Fibroblast of gingiva (primary cell): ENCODE measurements at places on chromosomes 16 and 17.

DNA sequence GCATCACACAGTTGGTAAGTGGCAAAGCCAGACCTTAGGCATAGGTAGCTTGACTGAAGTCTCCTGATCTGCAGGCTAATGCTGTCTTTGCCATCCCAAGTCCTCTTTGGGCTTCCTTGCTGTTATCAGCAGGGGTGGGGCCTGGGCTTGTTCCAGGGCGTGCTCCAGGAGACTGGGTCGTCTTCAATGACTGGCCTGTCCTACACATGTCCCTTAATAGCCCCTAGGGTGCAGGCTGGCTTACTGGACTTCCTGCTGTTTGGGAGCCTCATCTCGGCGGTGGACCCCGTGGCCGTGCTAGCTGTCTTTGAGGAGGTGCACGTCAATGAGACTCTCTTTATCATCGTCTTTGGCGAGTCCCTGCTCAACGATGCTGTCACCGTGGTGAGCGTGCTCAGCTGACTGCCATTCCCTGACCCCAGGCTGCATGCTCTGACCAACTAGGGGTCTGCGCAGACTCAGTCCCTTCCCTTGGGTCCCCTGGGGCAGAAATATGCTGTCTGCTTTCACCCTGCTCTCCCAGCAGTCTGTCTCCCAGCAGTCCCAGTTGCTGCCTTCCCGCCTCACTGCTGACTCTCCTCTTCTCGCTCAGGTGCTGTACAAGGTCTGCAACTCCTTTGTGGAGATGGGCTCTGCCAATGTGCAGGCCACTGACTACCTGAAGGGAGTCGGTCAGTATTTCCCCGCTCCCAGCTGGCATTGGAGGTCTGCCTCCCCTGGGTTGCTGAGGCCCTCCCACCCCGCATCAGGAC lies 6.2 kb downstream of the SLC9A5 start:
- DNase-seq = no peak

DNA sequence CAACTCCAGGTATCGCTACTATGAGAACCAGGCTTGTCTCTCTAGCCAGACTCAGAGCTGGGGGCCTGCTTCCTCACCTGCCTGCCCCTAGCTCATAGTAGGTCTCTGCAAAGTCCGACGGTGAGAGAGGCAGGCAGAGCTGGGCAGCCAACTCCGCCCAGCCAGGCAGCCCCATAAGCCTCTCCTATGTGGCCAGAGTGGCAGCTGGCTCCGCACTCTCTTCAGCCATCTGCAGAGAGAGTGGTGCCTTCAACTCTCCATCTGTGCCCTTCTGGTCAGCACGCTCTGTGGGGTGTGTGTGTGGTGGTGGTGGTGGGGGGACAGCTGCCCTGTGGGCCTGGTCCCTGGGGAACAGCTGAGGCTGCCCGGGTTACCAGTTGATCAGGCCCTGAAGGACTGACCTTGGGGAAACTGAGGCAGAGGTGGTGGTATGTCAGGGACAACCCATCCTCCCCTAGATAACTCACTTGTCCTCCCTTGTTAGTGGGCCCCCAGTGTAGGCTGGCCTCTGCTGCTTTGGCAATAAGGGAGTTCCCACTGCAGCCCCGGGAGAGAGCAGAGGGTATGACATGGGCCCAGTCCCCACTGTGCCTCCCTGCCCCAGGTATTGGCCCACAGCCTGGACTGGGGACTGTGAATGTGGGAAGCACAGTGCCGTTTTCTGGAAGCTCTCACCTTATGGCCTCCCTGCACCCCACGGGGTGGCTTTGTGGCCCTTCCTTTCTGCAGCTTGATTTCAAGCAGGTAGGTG lies 1.8 kb upstream of the ADGRG1 start:
- no peak for DNase-seq

DNA sequence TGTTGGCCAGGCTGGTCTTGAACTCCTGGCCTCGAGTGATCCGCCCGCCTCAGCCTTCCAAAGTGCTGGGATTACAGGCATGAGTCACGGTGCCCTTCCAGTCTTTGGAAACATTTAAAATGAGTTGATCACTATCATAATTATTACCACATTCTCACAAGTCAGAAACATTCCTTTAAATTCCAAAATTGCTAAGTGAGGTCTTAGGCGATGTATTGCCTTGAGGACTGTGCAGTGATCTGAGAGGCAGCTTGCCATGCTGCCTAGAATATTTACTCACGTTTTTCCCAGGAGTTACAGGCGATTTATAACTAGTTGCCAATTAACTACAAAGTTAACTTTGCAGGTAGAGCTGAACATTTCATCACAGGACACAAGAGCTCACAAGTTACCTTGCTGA lies 5.7 kb upstream of the ATXN1L start:
- peak; percentile 65 for DNase-seq

GRCh38 chr17:49691086-49691676 lies 13.3 kb upstream of the SPOP start:
- DNase-seq = no peak

GRCh38 chr17:15744074-15744676 lies 12.1 kb downstream of the TBC1D26 start:
- DNase-seq = no peak

- no peak for DNase-seq
These were observed 13.8 kb downstream of the SLC16A3 start for GRCh38 chr17:82242698-82242976.

DNA sequence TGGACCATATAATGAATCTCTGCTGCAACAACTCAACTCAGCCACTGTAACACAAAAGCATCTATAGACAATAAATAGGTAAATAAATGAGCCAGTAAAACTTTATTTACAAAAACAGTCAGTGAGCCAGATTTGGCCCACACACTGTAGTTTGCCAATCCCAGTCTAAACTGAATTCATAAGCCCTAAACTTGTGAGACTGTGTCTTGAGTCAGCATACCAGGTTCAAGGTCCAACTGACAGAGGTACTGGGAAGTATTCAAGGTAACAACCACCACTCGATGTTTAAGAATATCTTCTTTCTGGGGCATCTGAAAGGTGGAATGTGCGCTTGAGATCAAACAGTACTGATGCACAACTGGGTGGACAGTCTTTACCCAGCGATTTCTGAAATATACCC lies 94.2 kb downstream of the HELZ start:
- no peak for DNase-seq

DNA sequence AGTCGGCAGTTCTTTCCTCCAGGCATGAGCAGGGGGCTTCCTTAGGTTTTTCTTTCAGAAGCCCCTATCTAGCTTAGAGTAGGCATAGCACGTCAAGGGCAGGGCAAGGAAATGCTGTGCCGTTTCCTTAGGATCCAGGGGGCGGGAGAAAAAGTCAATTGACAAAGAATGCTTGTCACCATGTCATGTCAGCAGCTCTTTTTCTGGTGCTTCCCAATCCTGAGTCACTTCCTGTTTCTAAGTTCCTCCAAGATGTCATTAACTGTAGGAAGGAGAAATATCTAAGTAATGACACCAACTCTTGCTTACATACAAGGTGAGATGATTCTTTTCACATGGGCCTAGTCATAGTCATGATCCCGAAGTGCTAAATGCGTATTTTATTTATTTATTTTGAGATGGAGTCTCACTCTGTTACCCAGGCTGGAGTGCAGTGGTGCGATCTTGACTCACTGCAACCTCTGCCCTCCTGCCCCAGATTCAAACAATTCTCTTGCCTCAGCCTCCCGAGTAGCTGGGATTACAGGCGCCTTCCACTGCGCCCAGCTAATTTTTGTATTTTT lies 35.2 kb downstream of the GJC1 start:
- DNase-seq = peak; percentile 72
